ENCODE measurements at places on chromosomes 16 and 17.

DNA sequence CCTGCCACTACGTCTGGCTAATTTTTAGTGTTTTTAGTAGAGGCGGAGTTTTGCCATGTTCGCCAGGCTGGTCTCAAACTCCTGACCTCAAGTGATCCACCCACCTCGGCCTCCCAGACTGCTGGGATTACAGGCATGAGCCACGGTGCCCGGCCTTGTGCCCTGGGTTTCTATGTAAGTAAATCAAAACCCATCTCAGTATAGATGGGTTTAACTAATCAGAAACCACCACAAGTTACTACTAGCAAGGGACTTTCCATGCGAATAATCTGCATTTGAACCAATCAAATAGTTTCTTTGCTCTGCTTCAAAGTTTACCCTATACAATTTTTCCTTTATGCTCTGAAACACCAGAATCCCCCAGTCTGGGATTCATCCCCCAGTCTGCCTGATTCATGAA is 16.5 kb upstream of the EIF1 start:
- no peak for DNase-seq

- no peak for DNase-seq
Measured at GRCh38 chr16:81399909-81400308, 44.7 kb upstream of the CMIP start.

GRCh38 chr16:68509381-68509780 is 29.7 kb upstream of the ZFP90 start:
- DNase-seq = no peak

DNA sequence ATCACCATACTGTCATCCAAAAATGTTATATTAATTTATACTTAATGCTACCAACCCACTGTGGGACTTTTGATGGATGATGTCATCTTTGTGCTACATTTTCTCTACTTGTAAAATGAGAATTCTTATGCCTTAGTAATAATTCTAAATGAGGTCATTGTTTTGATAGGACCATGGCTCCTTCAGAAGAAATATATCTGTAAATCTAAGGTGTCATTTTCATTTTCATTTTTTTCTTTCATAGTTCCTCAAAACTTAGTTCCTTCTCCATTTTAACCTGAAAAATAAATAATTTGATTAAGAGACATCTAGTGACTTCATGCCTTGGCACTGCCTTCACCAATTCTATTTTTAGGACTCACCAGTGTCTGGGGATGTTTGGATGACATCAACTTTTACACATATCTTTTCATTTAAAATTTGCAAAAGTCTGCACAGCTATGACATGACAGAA is 48.7 kb downstream of the GPRC5B start:
- no peak for DNase-seq

GRCh38 chr17:17180141-17180603 is 26.0 kb downstream of the PLD6 start:
- no peak for DNase-seq

DNA sequence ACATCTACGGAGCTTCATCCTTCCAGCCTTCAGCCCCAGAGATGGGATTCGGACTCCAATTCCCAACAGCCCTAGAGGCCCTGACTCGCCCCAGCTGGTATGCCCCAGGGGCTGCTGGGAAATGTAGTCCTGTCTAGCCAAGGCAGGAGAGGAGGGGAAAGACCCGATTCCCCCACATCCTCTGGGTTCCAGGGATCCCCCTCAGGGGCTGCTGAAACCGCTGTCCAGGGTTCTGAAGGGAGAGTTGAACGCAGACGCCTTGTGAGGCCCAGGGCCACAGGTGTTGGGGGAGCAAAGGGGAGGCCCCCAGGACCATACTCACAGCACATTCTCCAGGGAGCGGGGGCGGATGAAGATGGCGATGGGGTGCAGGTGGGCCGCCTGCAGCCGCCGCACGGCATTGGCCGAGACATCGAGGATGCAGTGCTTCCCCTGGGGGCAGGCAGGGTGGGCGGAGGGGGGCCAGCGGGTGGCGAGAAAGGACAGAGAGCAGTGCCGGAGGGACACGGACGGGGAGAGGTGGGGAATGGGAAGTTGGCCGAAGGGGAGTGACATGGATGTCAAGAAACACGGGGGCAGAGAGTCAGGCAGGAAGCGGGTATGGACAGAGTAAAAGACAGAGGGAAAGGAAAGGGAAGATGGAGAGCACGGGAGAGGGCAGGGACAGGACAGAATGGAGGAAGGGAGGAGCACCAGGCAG is 12.6 kb upstream of the ASGR1 start:
- DNase-seq = no peak

DNA sequence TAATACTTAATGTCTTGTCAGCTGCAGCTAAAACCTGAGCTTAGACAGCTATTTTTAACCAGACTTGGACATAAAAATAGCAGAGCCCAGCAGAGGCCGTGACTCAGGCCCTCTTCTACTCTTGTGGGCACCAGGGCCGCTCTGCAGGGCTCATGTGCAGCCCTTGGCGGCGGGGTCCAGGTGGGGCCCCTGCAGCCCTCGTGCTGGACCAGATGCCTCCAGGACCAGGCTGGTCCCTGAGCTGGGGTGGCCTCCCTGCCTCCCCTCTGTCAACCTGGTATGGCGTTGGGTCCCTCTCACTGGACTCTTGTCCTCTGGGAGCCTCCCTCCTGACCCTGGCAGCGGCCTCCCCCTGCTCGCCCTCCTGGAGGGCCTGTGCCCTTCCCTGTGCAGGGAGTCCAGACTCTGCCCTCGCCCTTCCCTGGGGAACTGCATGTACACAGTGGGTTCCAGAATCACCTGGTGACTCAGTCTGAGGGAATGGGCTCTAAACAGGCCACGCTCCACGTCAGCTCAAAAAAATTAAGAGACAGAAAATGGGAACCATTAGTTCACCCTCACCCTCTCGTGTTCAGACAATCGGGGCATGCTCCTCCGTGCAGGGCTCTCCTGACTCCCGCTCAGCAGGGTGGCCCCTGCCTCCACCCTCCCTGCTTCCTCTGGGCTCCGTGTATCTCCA is 9.7 kb downstream of the CDK5R1 start:
- no peak for DNase-seq

- DNase-seq = no peak
Measured at GRCh38 chr16:82011199-82011641, at the start of gene SDR42E1. TSS of gene SDR42E1 (minus strand) at chr16:82011470. CDS start at chr16:82000858, 10,612 bp downstream.

DNA sequence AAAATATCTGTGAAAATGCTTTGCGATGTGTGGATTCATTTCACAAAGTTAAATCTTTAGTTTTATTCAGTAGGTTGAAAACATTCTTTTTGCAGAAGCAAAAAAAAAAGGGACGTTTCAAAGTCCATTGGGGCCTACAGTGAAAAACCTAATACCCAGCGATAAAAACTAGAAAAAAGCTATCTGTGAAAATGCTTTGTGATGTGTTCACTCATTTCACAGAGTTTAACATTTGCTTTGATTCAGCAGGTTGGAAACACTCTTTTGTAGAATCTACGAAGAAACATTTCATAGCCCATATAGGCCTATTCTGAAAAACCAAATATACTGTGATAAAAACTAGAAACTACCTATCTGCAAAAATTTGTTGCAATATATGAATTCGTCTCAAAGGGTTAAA is 113.6 kb upstream of the WSB1 start:
- no peak for DNase-seq

GRCh38 chr17:58492238-58493121 is 4.3 kb upstream of the HSF5 start:
- no peak for DNase-seq

DNA sequence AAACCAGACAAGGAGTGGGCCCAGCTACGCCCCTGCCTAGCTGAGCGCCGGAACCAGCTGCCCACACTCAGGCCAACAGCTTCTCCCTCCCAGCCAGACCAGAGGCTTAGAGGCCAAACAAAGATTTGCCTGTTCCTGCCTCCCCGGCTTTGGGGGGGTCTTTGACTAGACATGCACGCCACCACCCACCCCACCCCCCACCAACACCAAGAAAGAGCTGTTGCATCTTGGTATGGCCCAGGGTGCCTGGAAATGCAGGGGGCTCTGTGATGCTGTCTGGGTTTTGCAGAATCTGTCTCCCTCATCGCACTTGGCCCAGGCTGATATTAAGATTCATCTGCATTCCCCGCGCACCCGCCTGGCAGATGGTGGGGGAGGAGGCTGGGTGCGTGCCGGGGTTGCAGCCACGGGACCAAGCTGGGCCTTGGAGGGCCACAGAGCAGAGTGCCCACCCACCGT is 1.3 kb upstream of the NXPH3 start:
- DNase-seq = no peak

DNA sequence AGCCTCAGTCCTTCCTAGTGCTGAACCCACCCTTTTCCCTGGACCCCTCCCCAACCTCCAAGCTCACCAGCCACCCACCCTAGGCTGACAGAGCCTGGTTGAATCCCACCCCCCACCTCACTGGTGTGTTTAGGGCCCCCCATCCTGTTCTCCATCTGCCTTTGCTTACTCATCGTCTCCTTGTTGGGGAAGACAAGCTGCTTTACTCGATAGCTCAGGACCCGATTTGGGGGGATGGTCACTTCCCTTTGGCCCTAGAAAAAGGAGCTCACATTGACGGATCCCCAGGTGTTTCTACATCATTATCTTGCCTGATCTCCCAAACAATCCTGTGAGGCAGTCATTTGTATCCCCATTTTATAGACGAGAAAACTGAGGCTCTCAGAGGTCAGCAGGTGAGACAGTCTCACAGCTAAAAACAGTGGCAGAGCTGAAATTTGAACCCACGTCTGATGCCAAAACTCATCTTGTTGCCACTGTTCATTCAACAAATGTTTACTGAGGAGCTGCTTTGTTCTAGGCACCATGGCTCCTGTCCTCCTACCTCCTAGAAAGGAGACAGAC is 9.6 kb downstream of the GSDMB start:
- no peak for DNase-seq

GRCh38 chr17:57276621-57277020 is 20.3 kb downstream of the MSI2 start:
- DNase-seq = no peak

DNA sequence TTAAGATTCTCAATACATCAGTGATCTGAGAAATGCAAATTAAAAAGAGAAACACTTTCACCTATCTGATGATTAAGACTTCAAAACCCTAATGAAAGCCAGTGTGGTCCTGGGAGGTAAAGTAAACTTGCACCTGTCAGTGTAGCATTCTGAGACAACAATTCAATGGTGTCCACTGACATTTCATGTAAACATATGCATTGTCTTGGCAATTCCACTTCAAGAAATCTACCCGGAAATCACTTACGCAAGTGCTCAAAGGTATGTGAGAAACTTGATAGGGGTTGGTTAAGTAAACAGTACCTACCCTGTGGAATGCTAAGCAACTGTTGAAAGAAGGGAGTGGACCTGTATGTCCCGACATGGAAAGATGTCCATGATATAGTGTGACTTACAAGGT is 2.1 kb downstream of the ST6GALNAC1 start:
- DNase-seq = no peak

DNA sequence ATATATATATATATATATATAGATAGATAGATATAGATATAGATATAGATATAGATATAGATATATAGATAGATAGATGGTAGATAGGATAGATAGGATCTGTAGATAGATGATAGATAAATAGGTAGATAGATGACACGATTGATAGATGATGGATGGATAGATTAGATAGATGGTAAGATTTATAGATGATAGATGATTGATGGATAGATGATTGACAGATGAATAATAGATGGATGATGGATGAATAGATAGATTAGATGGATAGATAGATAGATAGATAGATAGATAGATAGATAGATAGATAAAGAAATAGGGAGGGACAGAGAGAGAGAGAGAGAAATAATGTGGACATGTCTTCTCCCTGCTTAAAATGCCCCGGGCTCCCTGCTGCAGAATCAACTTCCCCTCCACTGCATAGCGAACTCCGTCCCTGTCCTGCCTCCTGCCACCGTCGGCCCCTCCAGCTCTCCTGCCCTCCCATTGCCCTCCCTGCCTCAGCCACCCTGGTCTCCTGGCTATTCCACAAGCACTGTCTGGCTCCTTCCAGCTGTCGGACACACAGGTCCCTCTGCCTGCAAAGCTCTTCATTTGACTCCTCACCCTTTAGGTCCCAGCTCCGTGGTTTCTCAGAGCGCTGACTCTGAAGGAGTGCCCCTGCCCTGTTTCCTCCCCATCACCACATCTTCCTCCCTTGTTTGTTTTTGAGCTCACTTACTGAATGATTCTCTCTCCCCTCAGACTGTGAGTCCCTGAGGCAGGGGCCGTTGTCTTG is 254.0 kb downstream of the KATNIP start:
- no peak for DNase-seq

GRCh38 chr17:28173031-28173561 is 130.6 kb downstream of the NLK start:
- DNase-seq = no peak

GRCh38 chr17:27466376-27466742 is 10.1 kb downstream of the KSR1 start:
- DNase-seq = no peak

DNA sequence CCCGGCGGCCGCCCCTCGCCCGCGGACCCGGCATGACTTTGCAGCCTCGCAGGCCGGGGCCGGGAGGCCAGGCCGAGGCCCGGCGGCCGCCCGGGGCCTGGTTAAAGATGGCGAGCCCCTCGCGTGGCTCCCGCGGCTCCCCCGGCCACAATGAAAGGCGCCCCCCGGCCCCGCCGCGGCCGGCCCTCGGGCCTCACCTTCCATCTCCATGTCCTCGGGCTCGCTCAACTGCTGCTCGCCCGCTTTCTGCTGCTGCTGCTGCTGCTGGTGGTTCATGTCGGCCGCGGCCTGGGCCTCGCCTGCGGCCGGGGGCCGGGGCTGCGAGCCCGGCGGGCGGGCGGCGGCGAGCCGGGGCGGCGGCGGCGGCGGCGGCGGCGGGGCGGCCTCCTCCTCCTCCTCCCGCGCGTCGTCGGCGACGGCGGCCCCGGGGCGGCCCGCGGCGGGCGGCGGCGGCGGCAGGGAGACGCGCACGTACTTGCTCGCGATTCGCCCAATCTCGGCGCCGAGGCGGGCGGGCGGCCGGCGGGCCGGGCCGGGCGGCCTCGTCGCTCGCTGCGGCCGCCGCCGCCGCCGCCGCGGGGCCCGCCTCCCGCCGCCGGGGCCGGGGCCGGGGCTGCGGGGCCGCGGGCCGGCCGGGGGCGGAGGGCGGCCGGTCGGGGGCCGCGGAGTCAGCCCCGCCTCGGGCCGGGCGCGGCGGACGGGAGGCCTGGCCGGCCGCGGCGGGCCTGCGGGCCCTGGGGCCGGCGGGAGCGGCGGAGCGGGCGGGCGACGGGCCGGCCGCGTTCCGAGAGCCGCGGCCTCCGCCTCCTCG is 491 bp downstream of the USP7 start:
- no peak for DNase-seq

DNA sequence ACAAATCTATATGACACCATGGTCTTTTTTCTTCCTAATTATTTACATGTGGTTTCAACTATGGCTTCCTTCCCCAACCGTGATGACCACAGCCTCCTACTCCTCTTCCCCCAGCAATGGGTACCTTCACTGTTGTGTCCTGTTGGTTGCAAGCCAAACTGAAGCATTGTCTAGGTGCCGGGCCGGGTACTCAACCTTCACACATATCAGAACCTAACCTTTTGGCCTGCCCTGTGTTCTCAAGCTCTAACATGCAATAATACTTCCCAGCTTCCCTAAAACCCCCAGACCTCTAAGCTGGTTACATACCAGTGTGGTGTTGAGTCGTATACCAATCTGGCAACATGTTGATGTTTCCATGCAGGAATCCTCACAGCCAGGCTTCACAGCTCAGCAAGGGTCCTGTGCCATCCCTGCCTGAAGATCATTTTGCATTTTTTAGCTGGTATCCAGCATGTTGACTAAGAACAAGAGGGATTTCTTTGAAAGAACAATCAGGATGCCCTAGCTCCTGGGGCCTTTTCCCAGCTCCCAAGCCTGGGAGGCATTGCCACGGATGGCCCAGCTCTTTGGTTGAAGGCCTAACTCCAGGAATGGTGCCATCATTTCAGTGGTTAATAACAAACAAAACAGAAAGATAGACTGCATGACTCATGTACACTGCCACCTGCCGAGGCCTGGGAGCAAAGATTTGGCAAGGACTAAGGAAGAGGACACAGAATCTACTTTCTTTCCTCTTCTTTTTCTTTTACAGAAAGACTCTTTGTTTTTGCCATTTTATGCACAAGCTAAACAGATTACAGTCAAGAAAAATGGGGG is 373.7 kb upstream of the SALL1 start:
- DNase-seq = no peak
